Activated T-helper 17 cell treated with anti-CD3 and anti-CD28 coated beads, Interleukin-2, amount 50 U/mL, for 72 hours (primary cell): ENCODE measurements at places on chromosomes 12 and 14. TPM values are rescaled to one million over a fixed set of nuclear protein-coding genes. Genes with fewer than 3 reads are reported as not detected.

GRCh38 chr12:133083345-133083744 lies 2.6 kb downstream of the ZNF140 start:
- ATAC-seq: no peak

- ATAC-seq: no peak
Observed at GRCh38 chr14:50335989-50336824, 24.1 kb downstream of the DMAC2L start.

Gene RTL1
- not detected for total RNA-seq

- ATAC-seq: no peak
Observed at GRCh38 chr12:72390146-72390545, 118.0 kb downstream of the TRHDE start.

DNA sequence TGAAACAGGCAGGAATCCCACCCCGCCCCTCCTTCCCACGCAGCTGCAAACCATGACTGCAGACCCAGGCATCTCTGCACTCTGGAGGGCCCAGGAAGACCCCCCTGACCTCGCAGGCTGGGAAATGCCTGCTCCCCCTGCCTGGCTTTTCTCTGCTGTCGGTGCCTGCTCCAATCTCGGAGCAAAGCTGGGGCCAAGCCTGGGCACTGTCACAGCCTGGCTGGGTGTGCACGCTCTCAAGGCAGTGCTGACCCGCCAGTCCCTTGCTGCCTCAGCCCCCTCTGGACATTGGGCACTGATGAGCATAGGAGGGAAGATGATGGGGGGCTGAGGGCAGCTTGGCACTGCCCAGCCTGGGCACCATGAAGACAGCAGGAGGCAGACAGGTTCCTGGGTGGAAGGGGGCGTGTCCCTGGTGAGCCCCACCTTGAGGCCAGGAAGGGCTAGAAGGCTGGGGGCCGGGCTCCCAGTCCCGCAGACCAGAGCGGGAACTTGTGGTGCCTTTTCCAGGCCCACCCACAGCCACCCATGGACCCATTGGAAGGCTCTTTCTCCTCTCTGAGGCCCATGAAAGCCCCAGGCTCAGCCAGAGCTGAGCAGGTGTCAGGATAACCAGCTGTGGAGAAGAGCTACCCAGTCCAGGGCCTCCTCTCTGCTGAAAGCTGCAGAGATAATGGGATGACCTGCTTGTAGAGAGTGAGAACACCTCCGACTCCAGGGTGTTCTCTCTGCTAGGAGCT lies 10.7 kb upstream of the ZNF605 start:
- ATAC-seq: no peak

DNA sequence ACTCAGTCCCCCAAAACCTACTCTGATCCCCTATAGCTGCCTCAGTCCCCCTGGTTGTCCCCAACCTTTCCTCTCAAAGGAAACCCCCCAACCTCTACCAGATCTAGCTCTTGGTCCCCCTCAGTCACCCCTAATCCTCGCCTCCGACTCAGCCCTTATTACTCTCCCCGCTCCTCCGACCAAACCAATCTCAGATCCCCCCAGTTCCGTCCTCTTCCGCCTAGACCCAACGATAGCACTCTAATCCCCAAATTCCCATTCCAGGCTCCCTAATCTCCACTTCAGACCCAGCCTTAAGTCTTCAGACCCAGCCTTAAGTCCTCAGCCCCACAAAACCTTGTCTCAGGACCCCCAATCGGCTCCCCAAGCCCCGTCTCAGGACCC lies 612 bp downstream of the VPS37B start:
- no peak for ATAC-seq

- no peak for ATAC-seq
Observed at GRCh38 chr12:124506832-124507153, 60.6 kb downstream of the NCOR2 start.

DNA sequence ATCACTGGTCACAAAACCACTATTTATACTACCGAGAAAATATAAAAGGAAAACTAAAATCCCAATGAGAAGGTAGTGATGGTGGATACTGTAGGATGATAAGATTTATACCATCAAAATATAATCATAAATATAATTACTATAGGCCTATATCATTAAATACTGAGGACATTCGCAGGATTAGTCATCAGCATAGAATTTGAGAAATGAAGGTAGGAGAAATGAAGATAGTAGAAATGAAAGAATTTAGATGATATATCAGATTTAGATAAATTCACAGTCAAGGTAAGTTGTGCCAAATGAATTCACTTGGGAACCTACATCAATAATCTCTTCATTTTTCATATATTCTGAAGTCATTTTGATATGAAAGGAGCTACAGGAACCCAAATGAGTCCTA lies 82.8 kb downstream of the DAAM1 start:
- no peak for ATAC-seq

- ATAC-seq: no peak
Observed at GRCh38 chr12:4282103-4282891, 8.7 kb downstream of the CCND2 start.

GRCh38 chr12:63917864-63918799 lies 73.6 kb downstream of the SRGAP1 start:
- ATAC-seq: no peak

Gene CLEC2B
- 54.0 TPM for total RNA-seq

DNA sequence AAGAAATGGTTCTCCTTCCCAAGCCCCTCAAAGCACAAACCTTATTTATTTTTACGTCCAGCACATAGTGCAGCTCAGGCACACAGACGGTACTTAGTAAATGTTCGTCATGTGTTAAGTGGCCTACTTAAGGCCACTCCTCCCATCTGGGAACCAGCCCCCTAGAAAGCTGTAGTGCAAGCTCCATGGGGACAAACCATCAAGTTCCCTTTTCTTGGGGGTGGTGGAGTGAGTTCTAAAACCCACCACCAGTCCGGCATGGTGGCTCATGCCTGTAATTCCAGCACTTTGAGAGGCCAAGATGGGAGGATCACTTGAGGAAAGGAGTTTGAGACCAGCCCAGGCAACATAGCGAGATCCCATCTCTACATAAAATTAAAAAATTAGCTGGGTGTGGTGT lies 49.4 kb downstream of the PITPNM2 start:
- ATAC-seq: no peak

GRCh38 chr12:80382254-80382653 lies 61.8 kb upstream of the PTPRQ start:
- no peak for ATAC-seq

GRCh38 chr14:99425272-99425681 lies 55.4 kb downstream of the SETD3 start:
- no peak for ATAC-seq

Gene GLS2
- total RNA-seq: 4.7 TPM

Gene BBOF1
- total RNA-seq: 1.2 TPM

- no peak for ATAC-seq
Observed at GRCh38 chr14:84152452-84152851, 1377.5 kb upstream of the FLRT2 start.

GRCh38 chr12:67798768-67799167 lies 150.2 kb downstream of the DYRK2 start:
- no peak for ATAC-seq

Gene CLEC4C
- total RNA-seq: not detected

GRCh38 chr12:13233830-13234641 lies 37.5 kb downstream of the EMP1 start:
- ATAC-seq: peak; percentile 35

Gene AMDHD1
- total RNA-seq: 1.4 TPM

Gene FAM90A1
- 0.24 TPM for total RNA-seq

Gene BCL11B
- total RNA-seq: 51.4 TPM

DNA sequence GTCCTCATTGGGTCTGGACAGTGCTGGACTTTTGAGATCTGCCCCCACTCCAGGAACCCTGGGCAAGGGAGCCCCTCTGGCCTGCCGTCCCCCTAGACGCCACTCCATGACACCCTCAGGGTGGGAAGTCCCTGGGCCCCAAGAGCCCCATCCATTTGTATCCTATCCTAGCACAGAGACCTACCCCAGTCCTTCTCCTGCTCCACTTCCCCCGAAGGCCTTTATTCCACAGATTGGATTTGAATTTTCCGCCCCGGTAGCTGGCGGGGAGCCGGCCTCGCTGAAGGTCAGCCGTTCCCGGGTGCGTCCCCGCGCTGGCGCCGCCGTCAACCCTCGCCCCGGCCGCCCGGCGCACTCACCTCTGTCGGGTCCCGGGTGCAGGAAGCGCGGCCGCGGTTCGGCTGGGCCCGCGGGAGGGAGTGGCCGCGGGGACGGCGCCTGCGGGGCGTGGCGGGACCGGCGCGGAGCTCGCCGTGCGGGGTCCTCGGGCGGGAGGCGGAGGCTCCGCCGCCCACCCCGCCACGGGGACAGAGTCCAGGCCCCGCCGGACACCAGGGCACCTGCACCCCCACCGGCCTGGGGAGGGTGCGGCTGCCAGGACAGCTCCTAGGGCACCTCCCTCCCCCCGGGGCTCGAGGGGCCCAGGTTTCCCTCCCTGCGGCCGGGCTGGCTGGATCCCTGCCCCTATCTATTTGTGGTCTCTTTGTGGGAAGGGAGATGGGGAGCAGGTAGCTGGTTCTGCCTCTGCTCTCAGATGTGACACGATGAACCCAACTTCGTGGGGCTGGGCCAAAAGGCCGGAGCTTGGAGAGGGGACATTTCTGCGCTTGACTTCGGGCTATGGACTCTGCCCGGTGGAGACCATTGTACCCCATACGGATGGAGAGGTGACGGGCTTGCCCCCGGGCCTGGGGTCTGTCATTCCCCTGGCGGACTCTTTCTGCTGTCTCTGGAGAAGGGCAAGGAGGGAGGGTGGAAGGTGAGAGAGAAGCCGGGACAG lies 19.9 kb upstream of the GPR68 start:
- ATAC-seq: peak; percentile 56

DNA sequence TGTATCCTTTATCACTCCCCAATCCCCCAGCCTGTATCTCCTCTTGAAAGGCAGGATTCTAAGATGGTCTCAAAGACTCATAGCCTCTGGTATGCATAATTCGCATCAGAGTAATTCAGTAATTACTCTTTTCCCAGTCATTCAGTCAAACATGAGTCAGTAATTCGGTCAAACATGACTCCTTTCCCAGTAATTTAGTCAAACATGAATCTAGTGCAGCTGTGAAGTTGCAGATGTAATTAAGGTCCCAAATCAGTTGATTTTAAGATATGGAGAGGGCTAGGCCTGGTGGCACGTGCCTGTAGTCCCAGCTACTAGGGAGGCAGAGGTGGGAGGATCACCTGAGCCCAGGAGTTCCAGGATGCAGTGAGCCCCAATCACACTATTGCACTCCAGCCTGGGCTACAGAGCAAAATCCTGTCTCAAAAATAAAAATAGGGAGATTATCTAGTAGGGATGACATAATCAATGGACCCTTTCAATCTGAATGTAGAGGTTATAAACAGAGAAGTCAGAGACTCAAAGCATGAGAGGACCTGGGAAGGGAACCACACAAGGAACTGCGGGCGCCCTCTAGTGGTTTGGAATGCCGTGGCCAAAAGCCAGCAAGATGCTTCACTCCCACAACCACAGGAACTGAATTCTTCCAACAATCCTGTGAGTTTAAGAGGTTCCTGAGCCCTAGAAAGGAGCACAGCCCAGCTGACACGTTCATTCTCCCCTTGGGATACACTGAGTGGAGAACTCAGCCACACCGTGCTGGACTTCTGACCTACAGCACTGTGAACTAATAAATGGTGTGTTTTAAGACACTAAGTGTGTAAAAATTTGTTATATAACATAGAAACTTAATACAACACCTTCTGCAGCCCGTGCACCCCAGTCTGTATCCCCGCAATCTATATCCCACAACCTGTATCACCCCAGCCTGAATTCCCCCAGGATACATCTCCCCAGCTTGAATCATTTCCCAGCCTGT lies 14.3 kb upstream of the ARMH4 start:
- peak; percentile 83 for ATAC-seq

Gene GZMB
- total RNA-seq: 1,048 TPM

GRCh38 chr12:19248929-19249602 lies 119.5 kb downstream of the PLEKHA5 start:
- ATAC-seq: no peak

Gene GLI1
- 1.4 TPM for total RNA-seq

GRCh38 chr12:97967831-97968230 lies 505.2 kb downstream of the RMST start:
- ATAC-seq: no peak

GRCh38 chr12:45458854-45459807 lies 243.2 kb downstream of the ANO6 start:
- no peak for ATAC-seq

DNA sequence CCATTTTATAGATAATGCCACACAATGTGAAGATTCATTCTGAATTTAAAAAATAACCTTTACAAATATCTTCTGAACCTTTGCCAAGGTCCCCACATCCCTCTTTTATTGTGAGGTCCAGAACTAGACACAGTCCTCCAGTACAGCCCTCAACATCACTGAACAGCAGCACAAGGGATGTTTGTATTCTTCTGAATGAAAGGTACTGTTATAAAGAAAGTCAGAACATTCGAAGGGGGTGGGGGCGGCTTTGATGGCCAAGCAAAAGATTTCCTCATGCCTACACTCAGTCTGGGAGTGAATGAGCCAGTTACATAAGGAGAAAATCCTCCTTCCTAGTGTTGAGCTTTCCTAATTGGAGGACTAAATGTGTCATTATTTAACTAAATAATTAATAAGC lies 77.3 kb downstream of the PPM1A start:
- ATAC-seq: no peak

Gene SLC17A8
- not detected for total RNA-seq

Gene LACRT
- total RNA-seq: not detected

- no peak for ATAC-seq
Observed at GRCh38 chr14:39181026-39181692, 6.1 kb downstream of the PNN start.

- ATAC-seq: no peak
Observed at GRCh38 chr12:79448816-79449215, 241.9 kb downstream of the PAWR start.

Gene TAS2R46
- total RNA-seq: 1.8 TPM

- no peak for ATAC-seq
Observed at GRCh38 chr12:82627799-82628198, 58.9 kb upstream of the TMTC2 start.
